ENCODE measurements at places on chromosomes 6 and 20.

DNA sequence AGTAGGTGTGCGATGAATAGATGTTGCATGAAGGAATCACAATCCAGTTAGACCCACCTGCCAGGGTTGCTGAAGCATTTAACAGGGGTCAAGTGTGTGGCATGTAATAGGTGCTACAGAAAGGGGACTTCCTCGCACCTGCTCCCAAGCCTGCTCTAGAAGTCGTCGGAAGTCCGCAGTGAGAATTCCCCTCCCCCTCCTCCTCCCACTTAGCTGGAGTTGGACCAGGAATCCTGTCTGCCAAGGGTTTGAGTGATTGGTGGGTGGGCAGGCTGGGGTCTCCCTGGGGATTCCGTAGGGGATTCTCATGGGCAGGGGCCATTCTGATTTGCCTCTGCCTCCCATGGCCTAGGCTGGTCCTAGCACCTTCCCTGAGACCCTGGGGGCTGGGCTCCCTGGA lies 10.3 kb downstream of the SCRT2 start:
- no peak for DNase-seq

DNA sequence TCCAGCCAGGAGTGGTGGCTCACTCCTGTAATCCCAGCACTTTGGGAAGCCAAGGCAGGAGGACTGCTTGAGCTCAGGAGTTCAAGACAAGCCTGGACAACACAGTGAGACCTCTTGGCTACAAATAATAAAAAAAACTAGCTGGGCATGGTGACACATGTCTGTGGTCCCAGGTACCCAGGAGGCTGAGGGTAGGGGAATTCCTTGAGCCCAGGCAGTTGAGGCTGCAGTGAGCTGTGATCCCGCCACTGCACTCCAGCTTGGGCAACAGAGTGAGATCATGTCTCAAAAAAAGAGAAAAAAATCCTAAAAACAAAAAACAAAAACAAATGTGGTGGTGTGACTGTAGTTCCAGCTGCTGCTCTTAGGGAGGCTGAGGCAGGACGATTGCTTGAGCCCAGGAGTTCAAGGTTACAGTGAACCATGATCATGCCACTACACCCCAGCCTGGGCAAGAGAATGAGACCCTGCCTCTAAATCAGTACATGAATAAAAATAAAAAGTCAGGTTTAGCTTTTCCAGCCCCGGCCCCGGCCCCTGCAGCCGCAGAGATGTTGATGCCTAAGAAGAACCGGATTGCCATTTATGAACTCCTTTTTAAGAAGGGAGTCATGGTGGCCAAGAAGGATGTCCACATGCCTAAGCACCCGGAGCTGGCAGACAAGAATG lies 13.5 kb upstream of the SNRPC start:
- DNase-seq = no peak

- DNase-seq = no peak
These were observed 18.1 kb downstream of the NPEPL1 start for GRCh38 chr20:58710481-58711265.

DNA sequence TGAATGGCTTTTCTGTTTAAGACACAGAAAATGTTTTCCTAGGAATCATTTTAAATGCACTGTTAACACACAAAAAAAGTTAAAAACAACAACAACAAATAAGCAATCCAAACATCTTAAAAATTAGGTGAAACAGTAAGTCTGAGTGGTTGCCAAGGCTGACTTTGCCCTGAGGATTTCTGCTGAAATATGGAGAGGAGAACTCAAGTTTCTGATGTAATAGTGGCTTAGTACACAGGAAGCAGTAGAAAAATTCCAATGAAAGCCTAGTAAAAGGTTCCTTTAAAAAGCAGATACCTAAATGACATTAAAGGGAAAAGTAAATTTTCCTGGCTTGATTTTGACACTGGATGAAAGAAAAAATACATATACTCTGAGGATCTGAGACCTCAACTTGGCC lies 184.2 kb downstream of the EPM2A start:
- no peak for DNase-seq

- DNase-seq = no peak
These were observed 166.3 kb upstream of the DTNBP1 start for GRCh38 chr6:15829156-15829555.

DNA sequence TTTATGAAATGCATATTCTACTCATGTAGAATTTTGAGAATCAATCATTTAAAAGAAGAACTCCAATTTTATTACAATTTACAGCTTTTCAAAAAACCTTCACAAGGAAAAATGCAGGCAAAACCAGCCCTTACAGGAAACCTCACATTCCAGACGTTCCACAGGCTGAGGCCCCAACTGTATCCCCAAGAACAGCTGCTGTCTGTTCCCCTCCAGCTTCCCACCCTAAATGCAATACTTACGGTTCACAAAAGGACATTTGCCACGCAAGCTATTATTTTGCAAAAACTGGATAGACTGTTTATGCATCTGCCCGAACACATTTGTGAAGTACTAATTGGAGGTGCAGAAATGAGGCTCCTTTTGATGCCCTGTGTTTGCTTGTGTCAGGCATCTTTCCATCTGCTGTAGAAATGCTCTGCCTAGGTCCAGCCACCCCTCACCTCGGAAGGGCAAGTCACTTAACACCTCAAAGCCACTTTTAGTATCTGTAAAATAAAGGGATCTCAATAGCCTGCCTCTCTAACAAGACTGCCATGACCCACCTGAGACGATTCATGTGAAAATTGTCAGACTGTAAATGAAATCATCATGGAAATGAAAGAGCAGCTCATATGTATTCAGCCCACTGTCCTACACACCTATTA lies 26.5 kb downstream of the PDE10A start:
- DNase-seq = no peak

DNA sequence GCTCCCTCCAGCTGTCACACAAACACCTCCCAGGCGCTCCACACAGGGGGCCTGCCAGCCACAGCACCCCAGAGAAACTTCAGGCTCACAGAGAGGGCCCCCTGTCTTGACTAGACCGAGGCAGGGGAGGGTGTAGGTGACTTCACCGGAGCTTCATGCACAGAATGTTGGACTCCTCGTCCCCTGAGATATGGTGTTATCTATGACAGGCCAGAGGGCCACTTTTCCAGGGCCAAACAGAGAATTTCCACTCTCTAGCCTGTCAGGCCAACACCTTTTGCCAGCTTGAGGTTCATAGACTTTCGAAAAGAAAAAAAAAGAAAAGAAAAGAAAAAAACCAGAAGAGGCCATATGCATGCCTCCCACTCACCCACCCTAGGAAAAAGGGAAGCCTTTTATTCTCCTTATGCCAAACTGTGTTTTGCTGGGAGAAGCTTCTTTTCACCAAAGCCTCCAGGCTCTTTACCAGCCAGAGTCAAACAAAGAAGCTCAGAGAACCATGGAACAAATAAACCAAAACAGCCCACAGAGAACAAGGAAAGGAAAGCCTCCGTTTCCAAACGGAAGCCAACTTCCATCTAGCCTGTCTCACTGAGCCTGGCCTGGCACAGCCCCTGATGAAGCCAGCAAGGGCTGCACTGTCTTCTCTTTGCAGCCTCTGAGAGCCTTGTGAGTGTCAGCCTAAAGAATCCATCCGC lies 313.2 kb upstream of the JARID2 start:
- no peak for DNase-seq

DNA sequence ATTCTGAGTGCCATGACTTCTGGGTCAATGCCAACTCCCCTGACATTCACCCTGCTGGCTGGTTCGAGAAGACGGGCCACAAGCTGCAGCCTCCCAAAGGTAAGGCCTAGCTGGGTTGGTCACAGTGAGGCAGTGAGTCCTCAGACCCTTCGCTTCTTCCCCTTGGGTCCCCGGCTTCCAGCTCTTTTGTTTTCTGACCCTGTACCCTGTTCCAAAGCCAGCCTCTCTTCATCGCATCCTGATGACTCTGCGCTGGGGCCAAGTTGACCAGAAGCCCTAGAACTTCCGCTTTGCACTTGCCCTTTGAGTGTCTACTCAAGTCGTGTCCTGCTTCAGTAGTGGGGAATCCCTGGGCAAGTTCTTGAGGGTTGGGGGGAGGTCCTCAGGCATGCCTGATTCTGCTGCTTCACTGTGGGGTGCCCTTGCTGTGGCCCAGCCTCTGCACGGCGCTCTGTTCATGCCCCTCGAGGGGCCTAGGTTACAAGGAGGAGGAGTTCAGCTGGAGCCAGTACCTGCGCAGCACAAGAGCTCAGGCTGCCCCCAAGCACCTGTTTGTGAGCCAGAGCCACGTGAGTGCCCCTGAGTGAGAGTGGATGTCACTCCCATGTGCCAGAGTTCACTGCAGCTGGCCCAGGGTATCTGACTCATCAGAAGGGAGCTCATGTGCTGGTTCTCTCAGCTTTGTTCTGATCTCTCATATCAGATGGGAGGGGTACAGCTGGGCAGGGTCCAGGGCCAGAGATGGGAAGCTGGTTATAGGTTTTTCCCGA lies 23.0 kb downstream of the L3MBTL1 start:
- DNase-seq = no peak

DNA sequence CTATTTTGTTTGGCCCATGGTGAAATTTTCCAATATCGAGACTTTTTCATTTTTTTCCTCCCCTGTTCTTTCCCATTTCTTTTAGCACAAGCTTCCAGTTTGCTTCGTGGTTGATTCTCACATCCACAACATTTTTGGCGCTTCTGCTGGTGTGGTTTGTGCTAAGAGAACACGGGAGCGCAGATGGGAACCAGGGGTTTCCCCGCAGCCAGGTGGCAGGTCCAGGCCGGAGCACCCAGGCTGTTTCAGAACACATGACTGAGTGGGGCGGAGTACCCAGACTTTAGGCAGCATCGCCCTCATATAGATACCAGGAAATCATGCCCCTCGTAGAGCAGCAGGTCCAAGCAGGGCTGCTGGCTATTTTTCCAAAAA lies 58.0 kb downstream of the SYTL3 start:
- no peak for DNase-seq

DNA sequence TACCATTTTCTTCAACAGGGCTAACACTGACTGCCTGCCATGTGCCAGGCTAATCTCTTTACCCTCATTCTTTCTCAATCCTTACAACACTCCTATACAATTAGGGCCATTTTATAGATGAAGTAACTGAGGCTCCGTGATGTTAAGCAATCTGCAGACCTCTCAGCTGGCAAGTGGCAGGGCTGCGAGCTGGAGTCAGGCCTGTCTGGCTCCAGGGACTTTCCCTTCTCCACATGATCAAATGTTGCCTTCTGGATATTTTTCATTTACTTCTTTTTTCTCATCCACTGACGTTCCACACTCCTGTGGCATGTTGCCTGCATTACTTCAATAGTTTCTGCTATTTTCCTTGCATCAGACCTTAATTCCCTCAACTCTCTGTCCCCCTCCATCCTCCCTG lies 55.2 kb upstream of the TAGAP start:
- DNase-seq = no peak

- peak; percentile 14 for DNase-seq
These were observed at the start of gene FOXQ1 for GRCh38 chr6:1311400-1312202. TSS of gene FOXQ1 (plus strand) at chr6:1312098. CDS start at chr6:1312705, 607 bp downstream.

GRCh38 chr6:153625089-153625488 lies 414.0 kb upstream of the OPRM1 start:
- DNase-seq = no peak

GRCh38 chr6:122853259-122853995 lies 64.4 kb downstream of the SMPDL3A start:
- no peak for DNase-seq

DNA sequence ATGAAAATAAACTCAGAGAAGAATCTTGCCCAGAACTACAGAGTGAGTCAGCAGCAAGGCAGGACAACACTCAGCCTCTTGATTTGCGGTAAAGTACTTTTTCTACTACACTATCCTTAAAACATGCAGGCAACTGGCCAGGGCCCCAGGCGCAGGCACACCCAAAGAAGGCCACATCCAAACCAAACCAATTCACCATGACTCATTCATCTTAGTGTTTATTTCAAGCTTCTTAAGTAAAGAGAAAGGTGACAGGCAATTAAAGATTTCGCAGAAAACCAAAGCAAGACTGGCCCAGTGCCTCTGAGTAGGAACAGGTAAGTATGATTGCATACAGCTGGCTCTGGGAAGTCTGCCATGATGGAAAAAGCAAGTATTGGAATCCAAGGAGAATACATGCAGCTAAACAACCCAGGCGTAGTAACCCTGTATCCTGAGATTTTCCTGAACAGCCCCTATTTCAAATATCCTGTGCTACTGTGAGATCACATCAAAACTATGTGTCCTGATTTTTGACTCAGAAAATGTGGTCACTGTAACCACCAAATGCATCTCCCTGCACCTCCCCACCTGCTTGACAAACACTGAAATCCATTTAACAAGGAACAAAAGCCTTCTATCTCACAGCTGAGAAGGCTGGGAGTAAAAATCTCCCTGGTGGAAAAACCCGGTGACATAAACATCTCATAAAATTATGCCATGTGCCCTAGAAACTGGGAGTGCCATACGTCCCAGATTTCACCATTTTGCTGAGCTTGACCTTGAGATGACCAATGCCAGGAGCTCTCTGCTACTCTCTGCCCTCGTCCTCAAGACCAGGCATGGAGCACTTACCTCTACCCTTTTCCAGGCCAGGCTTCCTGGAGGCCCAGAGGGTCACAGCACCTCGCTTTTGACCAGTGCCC lies 12.4 kb downstream of the WFDC3 start:
- no peak for DNase-seq

GRCh38 chr20:64223526-64224067 lies 32.0 kb upstream of the PCMTD2 start:
- DNase-seq = no peak

DNA sequence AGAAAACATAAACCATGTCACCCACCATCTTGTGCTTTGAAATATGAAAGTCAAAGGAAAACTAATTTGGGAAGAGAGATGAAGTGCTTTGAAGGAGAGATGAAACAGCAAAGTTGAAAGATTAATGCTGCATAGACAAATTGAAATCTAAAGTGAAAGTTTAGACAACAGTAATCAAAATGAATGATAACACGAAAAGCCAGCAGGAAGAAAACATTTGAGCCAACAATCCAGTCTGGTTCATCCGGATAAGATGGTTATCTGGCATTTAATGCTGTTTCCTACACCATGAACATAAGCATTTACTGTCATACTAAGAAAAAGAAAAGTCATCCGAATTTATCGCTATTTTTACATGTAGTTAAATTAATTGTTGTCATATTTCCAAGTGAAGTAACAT lies 595 bp downstream of the HAO1 start:
- DNase-seq = no peak

- DNase-seq = no peak
These were observed 588.6 kb upstream of the MANEA start for GRCh38 chr6:94988701-94989100.

- no peak for DNase-seq
These were observed 1714.5 kb downstream of the GRIK2 start for GRCh38 chr6:103107985-103108384.

GRCh38 chr20:64166721-64167615 lies 2.7 kb downstream of the MYT1 start:
- no peak for DNase-seq

DNA sequence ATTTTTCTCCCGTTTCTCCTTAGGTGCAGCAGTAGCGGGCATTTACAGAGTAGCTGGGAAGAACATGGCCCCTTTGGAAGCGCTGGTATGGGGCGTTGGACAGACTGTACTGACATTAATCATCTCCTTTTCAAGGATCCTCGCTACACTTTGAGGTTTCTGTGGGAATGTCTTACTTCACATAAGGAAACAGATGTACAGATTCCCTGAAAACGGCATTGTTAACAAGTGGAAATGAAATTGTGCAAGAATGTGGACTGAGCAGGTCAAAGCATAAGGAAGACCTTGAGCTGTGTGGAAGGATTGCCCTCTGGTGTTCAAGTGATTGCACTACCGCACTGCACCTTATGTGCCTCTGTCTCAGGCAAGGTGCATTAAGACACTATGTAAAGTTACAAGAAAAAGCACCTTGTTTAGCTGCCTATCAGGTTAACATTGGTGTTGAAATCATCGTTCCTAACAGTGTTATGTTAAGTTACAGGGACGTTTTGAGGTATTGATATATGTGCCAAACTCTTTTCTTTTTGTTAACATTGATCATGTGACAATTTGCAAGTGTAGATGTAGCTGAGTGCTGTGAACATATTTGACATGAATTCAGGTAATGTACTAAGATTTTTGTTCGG lies 38.0 kb downstream of the TMEM170B start:
- DNase-seq = peak; percentile 99
